ENCODE measurements at places on chromosomes 2 and 18.

DNA sequence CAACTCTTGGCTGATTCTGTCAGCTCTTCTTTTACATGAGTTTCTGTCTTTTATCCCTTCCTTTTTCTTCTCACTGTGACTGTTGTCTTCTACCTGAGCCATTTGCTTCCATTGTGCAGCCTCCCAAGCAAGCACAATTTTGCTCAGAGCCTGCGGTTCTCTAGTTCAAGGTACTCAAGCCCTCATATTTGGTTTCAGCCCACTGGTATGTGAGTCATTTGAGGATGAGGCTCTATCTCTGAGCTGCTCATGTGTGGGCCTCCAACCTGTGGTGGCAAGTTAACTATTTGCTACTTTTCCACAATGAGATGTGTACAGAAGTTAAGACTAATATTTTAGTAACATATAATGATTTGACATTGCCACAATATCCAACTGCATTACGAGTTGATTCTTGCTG, 183.0 kb downstream of the PHLPP1 start:
- no peak for DNase-seq

DNA sequence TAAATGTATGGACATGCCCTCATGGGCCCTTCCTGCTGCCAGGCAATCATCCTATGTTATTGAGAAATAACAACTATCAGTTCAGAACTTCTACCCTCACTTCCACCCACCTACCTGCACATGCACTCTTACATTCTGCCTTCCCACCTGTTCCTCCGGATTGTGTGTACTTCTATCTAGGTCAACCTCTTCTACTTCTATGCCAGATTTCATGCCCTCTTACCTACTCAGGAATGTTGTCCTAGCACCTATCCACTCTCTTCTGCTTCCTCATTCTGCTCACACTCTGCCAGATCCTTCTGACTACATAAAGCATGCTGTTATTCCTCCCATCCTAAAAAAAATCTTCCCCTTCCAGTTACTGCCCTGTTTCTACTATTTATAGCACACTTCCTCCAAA, 333.5 kb downstream of the IRS1 start:
- no peak for DNase-seq

GRCh38 chr2:223692191-223692947, 90.2 kb upstream of the SCG2 start:
- DNase-seq, result peak; percentile 66

DNA sequence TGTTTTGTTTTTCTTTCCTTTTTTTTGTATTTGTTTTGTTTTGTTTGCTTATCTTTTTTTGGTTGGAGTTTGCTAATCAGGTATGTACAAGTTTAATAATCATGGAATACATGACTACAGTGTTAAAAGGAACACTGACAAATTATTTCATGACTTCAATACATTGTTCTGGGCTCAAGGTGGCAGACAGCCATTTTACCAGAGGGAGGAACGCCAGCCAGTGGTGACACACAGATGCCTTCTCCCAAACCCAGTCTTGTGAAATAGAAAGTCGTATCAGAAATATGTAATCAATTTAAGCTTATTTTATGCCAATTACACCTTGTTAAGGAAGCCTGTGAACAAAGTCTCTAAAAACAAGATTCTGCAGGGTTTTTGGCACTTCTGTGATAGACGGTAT, 264.0 kb upstream of the EPHA4 start:
- no peak for DNase-seq

DNA sequence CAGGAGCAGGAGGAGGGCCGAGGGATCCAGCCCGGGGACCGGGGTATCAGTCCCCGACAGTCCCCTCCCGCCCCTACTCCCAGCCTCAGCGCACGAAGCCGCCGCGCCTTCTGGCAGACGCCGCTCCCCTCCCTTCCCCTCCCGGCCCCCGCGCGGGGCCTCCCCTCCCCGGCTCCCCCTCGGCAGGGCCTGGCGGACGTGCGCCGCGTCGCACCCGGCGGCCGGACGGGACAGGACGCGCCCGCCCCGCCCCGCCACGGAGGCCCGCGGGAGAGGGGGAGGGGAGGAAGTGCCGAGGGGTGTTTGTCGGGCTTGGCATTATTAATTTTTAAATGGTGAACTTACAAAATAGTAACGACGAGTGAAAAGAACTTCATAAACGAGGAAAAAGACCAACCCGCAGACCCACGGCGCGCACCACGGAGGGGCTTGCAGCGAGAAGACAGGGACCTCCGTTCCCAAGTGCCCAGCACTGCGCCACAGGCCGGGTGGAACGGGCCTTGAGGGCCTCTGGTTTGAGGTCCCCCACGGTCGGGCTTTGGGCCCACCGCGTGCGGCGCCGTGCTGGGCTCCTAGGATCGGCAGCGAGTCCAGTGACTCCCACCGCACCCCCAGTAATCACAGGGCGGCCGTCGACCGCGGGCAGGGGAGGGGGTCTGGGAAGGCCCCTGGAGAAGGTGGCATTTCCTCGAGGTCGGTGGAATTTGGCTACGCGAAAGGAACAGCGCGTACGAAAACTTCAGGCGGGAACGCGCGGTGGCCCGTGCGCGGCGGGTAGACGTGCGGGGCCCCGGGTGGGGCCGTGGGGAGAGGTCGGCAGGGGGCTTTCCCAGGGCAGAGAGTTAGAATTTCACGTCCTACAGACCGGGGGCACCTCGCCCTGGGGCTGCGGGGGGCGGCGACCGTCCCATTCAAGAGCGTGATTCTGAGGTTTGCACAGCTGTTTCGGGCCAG, 954 bp upstream of the CTDSP1 start:
- DNase-seq, result peak; percentile 42

GRCh38 chr2:21260311-21260710, 136.5 kb downstream of the TDRD15 start:
- DNase-seq, result no peak

- peak; percentile 46 for DNase-seq
These were observed 134.7 kb downstream of the MCFD2 start for GRCh38 chr2:46780801-46781445.

DNA sequence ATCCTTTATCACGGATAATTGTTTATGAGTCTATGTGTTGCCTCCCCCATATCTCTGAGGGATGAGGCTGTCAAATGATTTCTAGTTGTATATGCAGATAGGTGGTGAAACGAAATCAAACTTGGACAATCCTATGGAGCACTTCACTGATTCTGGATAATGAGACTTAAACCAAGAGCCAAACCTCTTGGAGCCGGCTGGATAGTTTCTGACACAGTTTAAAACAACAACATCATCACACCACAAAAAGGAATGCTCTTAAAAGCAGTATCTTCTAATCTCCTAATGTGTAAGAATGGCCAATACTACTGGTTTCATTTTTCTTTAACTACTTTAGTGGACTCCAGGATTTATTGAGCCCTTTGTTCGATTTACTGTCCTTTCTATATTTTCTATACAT, 36.5 kb downstream of the SPHKAP start:
- DNase-seq, result no peak

- peak; percentile 35 for DNase-seq
These were observed 499.4 kb downstream of the GALR1 start for GRCh38 chr18:77749089-77749488.

- peak; percentile 75 for DNase-seq
These were observed at the start of gene DSC2 for GRCh38 chr18:31102025-31102684. DSC2 (minus strand) TSS chr18:31102421; CDS start chr18:31101971, 450 bp downstream.

- DNase-seq, result no peak
These were observed 17.2 kb downstream of the THOC1 start for GRCh38 chr18:250685-251084.

DNA sequence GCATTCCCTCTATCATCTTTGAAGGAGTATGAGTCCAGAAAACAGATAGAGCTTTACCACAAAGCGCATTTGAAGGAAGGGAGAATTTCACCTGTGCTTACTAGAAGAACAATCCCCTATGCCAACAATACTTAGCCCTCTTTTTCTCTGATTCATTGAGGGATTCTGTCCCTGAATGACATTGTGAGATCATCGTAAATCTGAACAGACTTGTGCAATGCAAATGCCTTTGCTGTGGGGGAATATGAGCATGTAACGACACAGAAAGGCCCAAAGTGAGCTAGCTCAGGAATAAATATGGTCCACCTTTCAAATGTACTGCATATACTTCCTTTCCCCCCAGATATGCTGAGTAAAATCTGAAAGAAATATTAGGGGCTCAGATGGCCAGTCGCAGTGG, 67.6 kb downstream of the SCN1A start:
- DNase-seq, result no peak

DNA sequence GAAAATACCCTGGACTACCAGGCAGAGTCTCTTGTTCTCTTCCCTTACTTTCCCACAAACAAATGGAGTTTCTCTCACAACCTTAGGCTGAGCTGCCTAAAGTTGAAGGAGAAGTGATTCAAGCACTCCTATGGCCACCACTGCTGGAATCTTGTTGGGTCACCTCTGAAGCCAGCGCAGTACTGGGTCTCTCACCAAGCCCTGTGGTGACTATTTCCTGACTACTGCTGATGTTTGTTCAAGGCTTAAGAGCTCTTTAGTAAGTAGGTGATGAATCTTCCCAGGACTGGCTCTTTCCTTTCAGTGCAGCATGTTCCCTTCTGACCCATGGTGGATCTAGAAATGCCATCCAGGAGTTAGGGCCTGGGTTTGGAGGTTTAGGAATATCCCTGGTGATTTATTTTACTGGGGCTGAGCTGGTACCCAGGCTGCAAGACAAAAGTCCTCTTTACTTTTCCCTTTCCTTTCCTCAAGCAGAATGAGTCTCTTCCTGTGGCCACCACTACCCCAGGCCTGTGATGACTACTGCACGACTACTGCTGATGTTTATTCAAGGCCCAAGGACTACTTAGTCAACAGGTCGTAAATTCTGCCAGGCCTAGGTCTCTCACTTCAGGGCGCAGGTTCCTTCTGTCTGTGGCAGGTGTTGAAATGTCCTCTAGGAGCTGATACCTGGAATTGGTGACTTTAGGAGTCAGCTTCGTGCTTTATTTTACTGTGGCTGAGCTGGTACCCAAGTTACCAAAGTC, 121.8 kb downstream of the SLC4A10 start:
- no peak for DNase-seq

DNA sequence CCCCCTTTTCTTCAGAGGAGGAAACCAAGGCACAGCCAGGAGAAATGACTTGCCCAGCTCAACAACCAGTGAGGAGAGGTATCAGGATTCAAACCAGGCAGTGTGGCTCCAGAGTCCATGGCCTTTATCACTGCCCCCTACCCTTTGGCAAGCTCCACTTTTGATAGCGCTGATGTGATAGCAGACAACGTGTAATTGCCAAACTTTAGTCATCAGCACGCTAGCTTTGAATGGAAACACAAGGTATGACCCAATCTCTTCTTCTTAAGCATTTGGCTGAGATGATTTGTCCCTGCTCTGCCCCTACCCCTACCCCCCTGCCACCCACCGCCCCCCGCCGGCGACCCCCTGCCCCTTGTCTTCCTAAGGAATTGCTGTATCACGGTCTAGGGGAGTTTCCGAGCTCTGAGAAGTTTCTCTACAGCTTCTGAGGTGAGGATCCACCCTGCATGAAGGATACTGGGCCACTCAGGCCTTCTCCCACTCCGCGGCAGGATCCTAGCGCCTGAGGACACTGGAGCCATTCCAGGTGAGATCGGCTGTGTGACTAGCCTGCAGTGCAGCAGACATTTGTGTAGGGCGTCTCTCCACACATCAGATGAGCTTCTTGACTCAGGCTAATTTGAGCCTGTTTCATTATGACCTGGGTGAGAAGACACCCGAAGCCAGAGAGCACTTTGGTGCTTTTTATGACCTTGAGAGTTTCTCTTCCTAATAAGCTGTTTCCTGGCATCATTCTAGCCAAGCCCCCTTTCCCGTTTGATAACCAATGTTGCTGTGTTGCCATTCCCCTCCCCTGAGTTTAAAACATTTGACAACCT, 75.1 kb upstream of the MAP4K4 start:
- DNase-seq, result no peak

GRCh38 chr2:109001201-109001600, 12.2 kb upstream of the EDAR start:
- DNase-seq, result no peak

GRCh38 chr18:13915995-13916431, 677 bp upstream of the MC2R start:
- DNase-seq, result no peak

GRCh38 chr18:51537487-51537886, 340.0 kb upstream of the MEX3C start:
- DNase-seq, result peak; percentile 16

DNA sequence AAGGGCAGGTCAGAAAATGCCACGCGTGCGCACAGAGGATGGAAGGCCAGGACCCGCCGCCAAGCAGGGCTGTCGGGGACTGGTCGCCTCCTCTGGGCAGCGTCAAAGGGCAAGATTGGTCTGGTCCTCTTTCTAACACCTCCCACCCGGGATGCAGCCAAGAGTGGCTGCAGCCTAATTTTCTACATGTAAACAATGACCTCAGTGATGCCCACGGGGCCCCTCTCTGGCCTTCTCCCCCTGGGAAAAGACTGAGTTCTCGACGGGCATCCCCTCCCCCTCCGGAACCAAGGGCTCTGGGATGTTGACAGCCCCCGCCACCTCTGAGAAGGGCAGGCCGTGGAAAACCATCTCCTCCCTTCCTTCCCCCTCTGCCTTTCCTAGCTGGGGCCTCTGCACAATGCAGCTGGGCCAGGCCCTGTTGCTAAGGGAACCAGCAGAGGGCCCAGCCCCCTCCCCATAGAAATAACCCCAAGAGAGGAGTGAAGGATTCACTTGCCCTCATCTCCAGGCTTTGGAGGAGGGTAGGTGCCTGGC, 80.0 kb upstream of the ZNF532 start:
- DNase-seq, result no peak

Measured in HEK293T (cell line).